ENCODE measurements at places on chromosomes 6 and 20.

DNA sequence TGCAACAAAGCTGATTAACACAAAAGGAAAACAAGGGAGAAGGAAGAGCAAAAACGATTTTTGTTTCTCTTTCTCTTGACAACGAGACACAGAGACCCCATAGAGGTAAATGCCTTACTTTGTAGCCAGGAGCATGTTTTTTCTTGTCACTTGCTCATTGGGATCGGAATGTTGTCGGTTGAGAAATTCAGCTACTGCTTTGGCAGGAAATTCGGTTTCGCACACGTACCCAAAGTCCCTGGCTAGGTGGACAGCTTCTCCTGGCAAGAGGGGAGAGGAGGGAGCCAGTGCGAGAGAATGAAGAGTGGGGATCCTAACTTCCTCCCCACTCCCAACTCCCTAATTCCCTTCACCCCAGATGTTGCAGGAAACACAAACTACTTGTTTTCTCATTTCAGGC is 14.5 kb downstream of the TFAP2A start:
- no peak for DNase-seq

DNA sequence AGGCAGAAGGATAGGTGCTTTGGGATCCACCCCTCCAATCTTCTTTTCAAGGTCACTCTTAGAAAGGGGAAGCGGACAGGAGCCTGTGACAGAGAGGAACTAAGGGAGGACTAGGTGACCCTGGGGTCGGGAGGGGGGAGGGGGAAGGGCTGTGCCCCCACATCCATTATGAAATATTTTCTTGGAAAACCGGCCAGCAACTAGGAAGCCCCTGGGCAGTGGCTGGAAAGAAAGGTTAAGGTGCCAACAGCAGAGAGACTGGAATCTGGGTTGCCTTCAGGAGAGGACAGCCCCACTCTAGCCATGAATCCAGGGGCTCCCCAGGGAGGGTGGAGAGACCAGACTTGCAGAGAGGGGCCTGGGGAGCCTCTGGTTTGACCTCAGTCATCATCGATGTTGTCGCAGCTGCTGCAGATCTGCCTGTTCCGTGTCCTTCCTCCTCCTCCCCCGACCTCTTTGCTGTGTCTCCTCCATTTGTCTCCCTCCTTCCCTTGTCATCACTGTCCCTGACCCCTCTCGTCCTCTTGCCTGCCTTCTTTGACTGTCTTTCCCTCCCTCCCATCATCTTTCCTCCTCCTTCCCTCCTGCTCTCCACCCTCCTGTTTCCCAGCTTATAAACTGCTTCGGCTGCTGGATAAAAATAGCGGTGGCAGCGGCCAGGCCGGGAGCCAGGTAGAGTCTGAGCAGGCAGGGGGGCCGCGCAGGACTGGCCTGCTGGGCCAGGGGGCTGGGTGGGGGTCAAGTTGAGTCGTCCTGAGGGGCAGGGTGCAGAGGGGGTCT is 3.2 kb downstream of the SLC29A1 start:
- no peak for DNase-seq

- peak; percentile 75 for DNase-seq
Measured at GRCh38 chr6:52271852-52272460, 12.6 kb downstream of the MCM3 start.

- no peak for DNase-seq
Measured at GRCh38 chr6:136952714-136953260, 30.7 kb downstream of the SLC35D3 start.

- peak; percentile 39 for DNase-seq
Measured at GRCh38 chr20:10297684-10298240, 79.1 kb downstream of the SNAP25 start.

DNA sequence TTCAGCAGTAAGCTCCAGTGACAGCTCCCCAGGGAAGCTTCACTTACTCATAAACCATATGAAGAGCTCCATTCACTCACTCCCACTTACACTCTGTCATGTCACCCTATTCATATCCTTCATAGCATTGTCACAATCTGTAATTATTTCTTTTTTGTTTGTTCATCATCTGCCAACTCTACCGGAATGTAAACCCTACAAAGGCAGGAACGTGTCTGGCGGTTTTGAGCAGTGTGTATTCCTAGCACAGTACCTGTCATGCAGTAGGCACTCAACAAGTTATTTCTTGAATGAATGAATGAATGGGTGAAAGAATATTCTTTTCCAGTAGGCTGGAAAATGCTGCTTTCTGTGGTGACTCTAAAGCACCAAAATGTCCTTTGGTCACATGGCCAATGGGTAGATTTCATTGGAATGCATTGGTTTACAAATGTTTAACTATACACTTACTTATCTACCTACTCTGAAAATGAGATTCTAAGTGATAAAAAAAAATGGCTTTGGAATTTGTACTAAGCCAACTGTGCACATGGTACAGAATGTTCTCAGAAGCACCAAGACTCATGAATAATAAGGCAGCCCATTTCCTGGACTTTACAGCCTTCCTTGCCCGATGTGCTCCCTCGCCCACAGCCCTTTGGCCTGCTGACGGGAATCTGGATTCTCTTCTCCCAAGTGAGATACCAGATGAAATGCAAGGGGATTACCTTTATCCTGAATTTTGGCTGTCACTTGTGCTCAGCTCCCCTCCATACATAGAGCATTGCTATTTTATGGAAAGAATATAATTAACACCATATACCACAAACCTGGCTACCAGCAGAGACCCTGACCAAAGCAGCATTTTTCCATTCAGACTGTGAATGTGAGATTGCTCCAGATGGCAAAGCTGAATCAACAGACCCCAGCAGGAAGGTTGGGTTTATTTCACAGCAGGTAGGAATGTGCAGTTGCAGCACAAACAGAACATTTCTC is 273.3 kb downstream of the ALDH8A1 start:
- DNase-seq = peak; percentile 51

DNA sequence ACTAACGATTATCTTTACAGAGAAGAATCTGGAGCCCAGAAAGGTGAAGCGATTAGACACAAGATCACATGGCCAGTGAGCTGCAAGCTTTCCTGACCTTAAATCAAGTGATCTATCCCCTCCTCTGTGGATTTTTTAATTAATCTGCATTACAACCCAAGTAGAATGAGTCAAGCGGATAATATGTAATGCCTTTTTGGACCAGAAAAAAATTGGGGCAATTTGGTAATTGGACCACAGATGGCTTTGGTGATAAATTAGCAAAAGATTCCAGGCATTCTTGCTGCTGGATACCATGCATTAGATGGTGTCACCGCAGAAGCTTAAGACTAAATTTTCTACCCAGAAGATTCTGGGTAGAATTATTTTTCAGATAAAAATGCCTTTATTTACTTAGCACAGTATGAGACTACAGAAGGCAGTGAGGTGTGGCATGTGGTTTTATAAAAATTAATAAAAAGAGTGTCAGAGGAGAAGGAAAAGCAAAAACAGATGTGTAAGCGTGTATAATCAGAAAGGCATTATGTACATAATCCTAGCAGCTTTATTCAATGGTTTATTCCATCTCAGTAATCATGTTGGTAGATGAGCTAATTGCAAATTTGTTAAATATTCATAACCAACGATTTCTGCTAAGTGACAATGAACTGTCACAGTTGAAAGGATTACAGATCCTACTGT is 53.9 kb upstream of the PCSK2 start:
- no peak for DNase-seq

DNA sequence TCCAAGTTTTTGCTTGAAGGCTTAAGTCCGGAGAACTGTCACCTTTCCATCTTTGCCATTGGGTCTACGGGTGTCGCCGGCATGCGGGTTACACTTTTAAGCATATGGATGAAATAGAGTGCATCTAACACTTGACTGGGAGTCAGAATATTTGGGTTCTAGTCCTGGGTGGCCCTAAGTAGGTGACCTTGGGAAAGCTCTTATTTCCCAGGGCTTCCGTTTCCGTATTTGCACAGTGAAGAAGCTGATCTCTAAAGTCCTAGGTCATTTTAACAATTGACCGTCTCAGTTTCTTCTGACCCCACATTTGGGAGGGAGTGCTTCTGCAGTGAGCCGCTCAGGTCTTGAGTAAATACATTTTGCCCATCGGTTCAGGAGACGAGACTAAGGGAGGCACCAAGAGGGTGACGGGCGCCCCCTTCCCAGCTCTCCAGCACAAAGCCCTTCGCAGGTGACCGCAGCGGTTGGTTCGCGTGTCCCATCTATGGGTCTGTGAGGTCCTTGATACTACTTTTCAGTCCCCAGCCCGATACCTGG is 651 bp upstream of the BLTP3A start:
- DNase-seq = peak; percentile 52

- no peak for DNase-seq
Measured at GRCh38 chr20:19403549-19403948, 191.1 kb downstream of the SLC24A3 start.

- peak; percentile 62 for DNase-seq
Measured at GRCh38 chr20:32902456-32903420, 44.0 kb downstream of the EFCAB8 start.

DNA sequence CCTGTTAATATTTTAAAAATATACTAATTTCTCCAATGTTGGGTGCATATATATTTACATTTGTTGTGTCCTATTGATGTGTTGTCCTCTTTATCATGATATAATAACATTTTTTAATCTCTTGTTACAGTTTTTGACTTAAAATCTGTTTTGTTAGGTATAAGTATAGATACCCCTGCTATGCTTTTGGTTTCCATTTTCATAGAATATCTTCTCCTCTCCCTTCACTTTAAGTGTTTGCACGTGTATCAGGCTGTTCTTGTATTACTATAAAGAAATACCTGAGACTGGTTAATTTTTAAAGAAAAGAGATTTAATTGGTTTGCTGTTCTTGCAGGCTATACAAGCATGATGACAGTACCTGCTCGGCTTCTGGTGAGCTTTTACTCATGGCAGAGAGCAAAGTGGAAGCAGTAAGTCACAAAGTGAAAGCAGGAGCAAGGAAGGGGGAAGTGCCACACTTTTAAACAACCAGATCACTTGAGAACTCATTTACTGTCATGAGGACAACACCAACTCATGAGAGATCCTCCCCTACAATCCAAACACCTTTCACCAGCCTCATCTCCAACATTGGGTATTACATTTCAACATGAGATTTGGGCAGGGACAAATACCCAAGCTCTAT is 340.5 kb upstream of the SYNCRIP start:
- no peak for DNase-seq

- no peak for DNase-seq
Measured at GRCh38 chr6:37979392-37980221, 160.1 kb downstream of the ZFAND3 start.

DNA sequence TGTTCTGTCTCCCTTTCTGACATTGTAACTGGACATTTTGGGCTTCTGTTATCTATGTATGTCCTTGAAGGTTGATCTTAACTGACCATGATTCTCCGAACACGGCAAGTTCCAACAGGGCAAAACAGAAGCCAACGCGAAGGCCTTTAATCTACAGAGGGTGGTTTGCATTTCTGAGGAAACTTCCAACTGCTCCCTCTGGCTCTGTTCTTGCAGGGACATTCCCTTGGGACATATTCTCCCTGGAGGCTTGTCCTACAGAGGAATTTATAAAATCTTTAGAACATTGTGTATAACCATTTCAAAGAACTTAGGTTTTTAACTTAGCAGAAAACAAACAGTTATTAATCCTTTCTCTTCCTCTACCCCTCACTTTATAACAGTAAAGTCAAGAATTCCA is 189.0 kb upstream of the CDYL start:
- no peak for DNase-seq

DNA sequence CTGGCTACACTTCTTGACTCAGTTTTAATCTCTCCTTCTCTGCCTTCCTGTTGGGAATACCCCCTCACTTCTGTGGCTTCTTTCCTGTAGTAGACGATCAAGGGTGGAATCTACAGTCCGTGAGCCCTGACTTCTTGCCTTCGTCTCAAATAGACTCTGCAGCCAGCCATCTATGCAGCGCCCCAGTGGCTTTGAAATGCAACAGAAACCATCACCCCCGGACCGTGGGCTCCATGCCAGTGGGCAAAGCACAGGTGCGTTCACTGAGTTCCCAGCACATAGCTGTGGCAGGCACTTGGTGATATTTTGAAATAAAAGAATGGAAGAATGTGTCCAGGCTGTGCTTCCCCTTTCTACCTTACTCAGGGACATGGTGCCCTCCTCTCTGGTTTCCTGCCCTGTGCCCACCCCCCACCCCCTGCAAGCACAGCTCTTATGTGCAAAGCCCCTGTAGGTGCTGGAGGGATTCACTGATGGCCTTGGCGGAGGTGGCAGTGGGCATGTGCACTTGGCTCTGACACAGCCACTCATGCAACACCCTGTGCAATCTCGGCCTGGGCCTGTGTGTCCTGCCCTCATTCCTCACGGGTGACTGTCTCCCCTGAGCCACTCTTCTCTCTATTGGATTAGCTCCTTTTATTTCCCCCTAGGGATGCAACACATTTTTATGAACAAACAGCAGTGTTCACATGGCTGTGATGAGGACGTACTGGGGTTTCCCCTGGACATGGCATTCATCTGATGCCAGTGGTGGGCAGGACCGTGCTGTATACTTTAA is 5.5 kb upstream of the CDSN start:
- DNase-seq = no peak

DNA sequence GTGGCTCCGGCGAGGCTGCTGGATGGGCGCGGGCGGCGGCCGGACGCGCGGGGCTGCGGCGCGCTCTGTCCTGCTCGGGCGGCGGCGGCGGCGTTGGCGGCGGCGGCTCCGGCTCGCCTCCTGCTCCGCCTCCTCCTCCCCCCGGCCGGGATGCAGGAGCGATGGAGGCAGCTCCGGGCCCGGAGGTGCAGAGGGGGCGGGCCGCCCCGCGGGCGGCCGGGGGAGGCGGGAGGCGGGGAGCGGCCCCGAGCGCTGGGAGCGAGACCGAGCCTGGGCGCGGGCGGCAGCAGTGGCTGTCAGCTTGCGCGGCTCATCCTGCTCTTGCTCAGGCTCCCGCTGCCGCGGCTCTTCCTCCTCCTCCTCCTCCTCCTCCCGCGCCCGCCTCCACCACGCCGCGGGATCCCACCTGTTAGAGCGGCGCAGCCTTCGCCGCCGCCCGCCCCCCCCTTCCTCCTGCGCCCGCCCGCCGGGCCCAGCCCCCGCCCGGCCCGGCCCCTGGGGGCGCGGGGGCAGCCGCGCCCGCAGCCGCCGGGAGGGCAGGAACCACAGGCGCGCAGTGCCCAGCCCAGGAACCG is at the start of gene NOL4L:
Gene NOL4L, minus strand, starts transcription at position 323 of the 575 bp plus-strand sequence. CDS start 443 bp downstream, outside the sequence.
- DNase-seq = peak; percentile 25

DNA sequence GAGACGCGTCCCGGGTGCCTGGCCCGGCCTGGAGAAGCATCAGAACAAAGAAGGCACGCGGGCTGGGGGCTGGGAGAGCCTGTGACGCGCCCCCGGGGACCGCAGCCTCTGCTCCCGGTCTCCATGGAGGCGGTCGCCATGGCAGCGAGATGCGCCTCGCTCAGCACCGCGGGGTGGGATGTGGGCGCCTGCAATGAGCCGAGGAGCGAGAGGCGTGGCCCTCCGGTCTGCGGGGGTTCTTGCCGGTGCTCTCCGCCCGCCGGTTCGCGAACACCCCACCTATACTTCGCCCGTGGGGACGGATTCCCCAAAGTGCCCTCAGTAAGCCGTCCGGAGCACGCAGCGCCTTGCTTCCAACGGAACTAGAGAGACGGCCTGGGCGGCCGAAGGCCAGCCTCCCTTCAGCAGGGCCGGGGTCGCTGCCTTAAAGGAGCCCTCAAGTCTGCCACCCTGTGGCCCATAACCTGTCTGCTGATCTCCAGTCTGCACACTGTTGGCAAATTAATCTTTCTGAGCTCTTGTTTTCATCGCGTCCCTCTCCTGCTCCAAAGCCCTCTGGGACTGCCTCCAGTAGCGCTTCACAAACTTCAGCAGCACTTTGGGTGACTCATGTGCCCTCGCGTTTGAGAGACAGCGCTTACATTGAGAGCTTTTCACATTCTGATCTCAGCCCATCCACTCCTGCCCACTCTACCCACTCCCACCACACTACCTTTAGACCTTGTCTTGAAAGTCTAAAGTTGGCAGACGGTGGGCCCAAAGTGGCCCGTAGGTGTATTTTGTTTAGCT is 983 bp upstream of the ADISSP start:
- DNase-seq = peak; percentile 74

GRCh38 chr6:54846243-54846856 is at the start of gene FAM83B:
FAM83B (plus strand) TSS chr6:54846771; CDS start chr6:54870247, 23,476 bp downstream.
- no peak for DNase-seq
